ENCODE measurements at places on chromosomes 2 and 18.

DNA sequence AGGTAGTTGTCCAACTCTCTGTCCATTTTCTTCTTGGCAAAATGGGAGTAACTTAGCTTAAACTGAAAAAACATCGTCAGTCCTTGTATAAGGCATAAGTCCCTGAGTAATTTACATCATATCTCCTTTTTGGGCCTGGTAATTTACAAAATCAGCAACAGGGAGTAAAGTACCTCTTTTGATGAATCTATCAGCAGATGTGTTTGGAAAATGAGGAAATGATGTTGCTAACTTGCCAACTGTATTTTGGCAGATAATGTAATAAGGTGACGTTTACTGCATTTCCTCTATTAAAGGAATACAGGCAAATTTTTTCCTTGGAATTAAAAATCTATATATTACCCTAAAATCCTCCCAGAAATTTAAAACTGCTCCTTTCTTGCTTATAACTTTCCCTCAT, 29.2 kb downstream of the ANKRD44 start:
- DNase-seq: no peak

DNA sequence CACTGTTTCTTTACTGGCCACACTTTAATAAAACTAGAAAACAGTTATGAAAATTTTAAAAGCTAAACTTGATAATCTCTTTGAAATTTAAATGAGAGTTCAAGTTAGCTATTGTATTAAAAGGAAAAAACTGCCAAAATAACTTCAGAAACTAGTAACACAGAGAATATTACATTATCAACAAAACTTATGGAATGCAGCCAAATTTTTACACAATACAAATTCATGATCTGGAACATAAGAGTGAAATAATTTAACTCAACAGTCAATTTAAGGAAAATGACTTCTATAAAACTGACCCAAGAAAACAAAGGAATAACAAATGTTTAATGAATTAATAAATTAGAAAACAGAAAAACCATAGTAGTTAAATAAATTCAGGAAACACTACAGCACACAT, 65.0 kb downstream of the TCF4 start:
- no peak for DNase-seq

DNA sequence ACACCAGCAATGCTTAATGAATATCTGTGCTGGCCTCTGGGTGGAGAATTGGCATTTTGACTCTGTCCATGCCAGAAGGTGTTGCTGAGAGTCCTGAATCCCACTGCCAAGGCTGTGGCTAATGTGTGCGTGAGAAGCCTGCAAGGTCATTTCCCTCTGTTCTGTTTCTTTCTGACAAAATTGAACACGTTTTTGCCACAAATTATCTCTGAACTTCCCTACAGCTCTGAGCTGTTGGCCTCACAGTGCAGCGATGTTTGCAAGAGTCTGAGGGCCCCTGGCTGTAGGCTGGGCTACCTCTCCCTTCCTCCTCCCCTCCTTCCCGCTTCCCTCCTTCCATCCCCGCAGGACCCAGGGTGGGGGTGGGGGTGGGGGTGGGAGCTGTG, 154.1 kb upstream of the HS6ST1 start:
- no peak for DNase-seq

- no peak for DNase-seq
Observed at GRCh38 chr2:120508567-120509041, 162.7 kb downstream of the INHBB start.

DNA sequence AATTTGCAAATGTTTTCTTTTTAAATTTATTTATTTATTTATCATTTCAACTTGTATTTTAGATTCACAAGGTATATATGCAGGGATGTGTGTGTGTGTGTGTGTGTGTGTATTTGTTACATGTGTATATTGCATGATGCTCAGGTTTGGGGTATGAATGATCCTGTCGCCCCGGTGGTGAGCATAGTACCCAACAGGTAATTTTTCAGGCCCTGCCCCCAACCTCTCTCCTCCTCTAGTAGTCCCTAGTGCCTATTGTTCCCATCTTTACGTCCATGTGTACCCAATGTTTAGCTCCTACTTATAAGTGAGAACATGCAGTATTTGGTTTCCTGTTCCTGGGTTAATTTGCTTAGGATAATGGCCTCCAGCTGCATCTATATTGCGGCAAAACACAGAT, 33.0 kb upstream of the KIF5C start:
- DNase-seq: no peak

DNA sequence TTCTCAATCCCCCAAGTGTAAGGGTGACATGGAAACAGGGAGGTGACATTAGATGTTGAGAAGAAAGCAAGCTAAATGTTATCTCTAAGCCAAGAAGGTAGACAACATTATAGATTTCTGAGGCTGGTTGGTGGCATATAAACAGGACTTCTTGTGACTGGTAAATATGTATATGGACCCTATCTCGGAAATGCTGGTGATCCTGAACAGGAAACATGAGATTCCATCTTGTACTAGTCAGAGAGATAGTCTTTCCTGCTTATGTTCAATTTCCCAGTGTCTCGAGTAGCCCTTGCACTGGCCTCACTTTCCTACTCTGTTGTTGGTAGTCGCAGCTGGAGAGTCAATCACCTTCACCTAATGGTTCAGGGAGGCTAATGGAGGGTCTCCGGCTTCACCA, 26.8 kb downstream of the MOGAT1 start:
- no peak for DNase-seq

DNA sequence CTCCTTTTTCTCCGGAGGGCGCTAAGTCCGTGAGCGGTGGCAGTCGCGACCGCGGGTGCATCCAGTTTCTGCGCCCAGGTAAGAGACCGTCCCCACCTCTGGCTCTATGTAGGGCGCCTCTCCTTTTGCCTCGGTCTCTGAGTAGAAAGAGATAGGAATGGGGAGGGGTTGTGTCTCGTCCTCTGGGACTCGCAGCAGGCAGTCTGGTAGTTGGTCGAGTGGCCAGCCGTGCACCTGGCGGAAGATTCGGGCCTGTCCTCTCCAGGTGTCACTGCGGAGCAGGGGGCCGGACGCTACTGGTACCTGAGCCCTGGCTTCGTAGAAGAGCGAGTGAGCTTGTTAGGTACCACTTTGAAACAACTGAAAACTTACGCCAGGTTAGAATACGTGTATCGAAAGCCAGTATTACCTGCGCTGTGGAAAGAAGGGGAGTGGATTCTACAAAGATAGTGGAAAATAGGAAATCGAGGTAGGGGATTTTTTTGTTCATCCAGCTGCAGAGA, 403 bp downstream of the MAP2 start:
- no peak for DNase-seq

DNA sequence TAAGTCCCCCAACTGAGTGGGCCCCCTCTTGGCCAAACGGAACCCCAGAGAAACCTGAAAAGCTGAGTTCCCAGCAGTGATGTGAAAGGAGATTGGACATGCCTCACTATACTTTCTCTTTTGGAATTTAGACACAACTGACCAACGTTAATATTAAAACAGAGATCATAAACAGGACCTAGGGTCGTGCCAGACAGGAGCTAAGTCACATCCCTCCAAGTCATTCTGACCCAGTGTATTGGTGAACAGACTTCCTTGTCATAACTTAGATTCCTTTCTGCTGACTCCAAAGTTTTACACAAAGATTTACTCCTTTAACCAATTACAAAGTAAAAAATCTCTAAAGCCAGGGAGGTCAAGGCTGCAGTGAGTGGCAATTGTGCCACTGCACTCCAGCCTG, 46.9 kb downstream of the UXS1 start:
- no peak for DNase-seq

GRCh38 chr2:138013639-138014038, 49.4 kb downstream of the HNMT start:
- DNase-seq: no peak

Data from posterior cingulate gyrus (tissue), 11 donors.